ENCODE measurements at places on chromosomes 7 and 10.

GRCh38 chr7:131655447-131655846, 99.0 kb upstream of the PODXL start:
- DNase-seq = no peak

GRCh38 chr10:5587151-5588079, 62.7 kb downstream of the CALML3 start:
- DNase-seq = no peak

DNA sequence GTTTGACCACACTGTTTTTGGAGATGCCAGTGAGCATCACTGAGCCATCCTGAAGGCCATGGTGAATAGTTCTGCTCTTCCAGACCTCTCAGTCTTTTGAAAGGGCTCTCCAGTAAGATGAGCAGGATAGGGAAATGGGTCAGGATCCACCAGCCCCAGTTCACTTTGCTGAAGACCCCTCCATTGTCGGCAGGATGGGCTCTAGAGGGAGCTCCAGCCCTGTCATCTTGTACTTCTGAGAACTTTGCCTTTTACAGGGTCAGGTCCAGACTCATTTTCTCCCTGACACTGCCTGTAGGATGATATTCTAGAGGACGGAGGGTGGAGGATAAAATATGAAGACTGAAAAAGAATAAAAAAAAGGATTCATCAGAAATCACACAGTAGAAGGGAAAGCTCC, 13.1 kb downstream of the LHFPL3 start:
- DNase-seq = peak; percentile 47

DNA sequence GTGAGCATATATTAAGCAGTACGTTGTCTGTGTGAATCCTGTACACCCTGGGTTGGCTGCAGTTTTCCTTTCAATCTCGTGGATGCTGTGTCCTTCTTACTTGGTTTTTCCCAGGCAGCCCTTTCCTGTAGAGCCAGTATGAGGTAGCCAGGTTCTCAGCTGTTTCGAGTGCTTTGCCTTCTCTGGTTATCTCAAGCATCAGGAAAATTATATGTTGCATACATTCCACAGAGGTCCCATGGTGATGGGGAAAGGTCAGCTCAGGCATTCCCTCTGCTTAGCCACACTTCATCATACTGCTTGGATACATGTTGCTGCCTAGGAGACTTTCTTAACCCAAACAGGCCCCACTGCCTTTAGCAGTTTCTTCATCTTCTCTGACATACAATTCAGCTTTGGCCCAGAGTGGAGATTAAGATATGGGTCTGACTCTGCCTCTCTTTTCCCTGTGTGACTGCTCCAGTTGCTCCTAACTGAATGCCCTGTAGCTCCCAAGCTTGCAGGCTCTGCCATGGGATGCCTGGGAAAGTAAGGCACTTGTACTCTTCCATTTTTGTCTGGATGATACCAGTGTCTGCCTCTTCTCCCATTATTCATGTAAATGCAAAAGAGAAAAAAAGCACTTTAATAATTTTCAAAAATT, 11.3 kb downstream of the GNAI1 start:
- DNase-seq = no peak

- no peak for DNase-seq
Measured at GRCh38 chr10:2728087-2728486, 339.3 kb upstream of the PFKP start.

DNA sequence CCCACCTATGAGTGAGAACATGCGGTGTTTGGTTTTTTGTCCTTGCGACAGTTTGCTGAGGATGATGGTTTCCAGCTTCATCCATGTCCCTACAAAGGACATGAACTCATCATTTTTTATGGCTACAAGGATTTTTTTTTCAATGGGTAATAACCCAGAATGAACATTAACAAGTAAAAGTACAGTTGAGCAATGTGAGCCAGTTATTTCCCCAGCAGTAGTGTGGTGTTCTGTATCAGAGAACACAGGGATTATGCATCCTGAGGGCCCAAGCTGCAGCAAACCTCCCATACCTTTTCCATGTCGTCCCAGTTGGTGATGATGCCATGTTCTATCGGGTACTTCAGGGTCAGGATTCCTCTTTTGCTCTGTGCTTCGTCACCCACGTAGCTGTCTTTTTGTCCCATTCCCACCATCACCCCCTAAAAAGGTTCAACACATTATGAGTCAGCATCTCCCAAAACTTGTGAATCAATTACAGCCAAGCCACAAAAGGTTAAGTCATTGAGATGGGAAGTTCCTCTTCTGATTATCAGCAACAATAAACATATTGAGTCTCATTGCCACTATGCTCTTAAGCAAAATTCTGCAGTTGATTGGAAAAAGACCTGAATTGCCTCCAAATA, 5.5 kb downstream of the ACTA2 start:
- no peak for DNase-seq

DNA sequence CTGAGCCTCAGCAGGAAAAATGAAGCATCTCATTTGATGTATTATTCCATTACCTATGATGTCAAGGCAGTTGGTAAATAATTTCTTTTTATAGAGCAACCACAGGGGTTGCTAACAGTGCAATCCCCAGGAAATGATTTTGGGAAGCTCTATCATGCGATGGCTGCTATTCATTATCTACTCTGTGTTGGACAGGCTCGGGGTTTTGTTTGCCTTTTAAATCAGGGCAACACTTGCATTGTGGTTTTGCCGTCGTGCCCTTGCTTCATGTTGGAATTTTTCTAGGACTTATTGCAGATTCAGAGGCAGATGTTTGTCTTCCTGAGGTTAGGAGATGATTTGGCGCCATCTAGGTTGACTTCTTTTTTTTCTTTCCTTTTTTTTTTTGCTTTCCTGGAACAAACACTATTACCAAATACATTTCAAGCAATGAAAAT, 128.4 kb downstream of the BICC1 start:
- DNase-seq = no peak

DNA sequence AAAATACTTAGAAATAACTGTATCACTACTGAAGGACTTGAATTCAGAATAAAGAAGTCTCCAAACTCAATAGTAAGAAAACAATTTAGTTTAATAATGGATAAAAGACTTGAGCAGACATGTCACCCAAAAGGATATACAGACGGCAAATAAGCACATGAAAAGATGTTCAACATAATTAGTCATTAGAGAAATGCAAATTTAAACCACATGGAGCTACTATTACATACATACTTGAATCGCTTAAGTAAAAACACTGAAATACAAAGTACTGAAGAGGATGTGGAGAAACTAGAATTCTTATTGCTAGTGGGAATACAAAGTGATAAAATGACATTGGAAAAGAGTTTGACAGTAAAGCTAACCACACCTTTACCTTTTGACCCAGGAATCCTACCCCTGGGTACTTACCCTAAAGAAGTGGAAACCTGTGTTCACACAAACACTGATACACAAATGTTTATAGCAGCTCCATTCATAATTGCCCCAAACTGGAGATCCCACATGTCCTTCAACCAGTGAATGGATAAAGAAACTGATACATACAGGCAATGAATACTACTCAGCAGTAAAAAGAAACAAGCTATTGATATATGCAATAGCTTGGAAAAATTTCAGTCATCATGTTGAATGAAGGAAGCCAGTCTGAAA, 54.3 kb upstream of the NFKB2 start:
- no peak for DNase-seq

GRCh38 chr10:43226441-43226840, 40.4 kb downstream of the RASGEF1A start:
- DNase-seq = peak; percentile 29
